Activated T-helper 17 cell treated with anti-CD3 and anti-CD28 coated beads, Interleukin-2, amount 50 U/mL, for 72 hours (primary cell): ENCODE measurements at places on chromosomes 7 and 10. TPM values are rescaled to one million over a fixed set of nuclear protein-coding genes. Genes with fewer than 3 reads are reported as not detected.
A peak's percentile ranks its signal among the peaks of the same experiment; 100 is the strongest.

DNA sequence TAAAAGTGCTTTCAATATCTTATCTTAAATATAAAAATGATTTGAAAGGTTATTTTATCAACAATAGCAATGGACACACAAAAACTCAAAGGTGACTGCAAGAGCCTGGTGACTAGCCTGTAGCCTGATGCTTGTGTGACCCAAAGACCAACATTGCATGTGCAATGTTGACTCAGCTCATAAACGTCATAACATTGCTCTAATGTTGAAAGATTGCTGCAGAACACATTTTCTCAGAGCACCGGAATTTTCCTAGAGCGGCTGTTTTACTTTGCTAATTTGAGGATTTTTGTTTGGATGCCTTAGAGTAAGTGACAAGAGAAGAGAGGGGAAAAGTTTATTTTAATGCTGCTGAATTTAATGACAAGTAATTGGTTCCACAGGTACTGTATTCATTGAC lies 107.1 kb downstream of the RAB18 start:
- ATAC-seq, result no peak

Gene MRC1
- total RNA-seq, result not detected

- ATAC-seq, result no peak
These were observed 52.5 kb downstream of the WNT2 start for GRCh38 chr7:117270371-117270770.

Gene COMTD1
- total RNA-seq, result 50.9 TPM

DNA sequence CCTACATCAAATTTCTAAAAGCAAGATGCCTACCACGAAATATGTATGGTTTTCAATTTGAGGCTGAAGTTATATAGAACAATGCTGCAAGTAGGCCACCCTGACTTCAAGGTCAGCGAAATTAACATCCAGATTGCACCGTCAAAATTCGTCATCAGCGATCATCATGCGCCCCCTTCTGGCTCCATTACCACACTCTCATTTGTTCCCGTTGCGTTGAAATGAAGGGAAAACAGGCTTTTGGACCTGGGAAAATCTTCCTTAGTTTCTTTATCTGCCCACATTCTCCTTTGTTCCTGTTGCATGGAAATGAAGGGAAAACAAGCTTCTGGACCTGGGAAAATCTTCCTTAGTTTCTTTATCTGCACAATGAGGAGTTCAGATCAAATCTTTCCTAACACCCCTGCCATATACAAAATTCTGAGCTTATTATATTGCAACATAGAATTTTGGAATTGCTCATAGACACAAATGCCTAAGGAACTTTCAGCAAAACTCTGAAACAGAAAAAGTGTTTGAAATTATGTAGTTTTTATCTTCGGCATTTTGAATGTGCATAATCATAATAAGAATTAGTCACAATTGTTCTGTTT lies 98.2 kb upstream of the PRKCQ start:
- peak; percentile 76 for ATAC-seq

DNA sequence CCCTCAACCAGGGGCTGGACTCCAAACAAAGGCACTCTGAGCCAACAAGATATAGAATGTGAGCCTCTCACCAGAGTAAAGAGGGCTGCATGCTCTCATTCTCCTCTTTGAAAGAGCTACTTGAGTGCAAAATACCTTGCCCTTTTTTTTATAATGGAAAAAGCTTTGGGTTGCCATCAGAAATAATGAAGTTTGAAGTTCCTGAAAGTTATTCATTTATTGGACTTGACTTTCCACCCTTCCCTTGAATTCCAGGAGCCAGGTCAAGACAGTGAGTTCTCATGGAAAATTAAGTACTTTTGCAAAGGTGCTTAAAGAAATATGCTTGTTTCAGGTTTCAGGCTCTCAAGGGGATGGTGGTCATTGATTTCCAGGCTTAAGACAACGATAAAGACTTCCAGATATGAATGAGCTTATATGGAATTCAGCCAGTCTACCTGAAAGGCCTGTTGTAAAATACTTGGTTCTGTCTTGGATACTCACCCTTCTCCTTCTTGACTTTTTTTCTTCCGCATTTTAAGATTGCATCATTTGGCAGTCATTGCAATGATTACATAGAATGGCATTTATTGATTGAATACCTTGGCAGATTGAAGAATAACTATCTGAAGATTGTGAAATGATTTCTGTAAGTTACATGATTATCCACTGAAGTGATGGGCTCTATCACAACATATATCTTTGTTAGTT lies 696.4 kb downstream of the INHBA start:
- no peak for ATAC-seq

- no peak for ATAC-seq
These were observed 8.7 kb downstream of the GPR146 start for GRCh38 chr7:1053002-1053411.

DNA sequence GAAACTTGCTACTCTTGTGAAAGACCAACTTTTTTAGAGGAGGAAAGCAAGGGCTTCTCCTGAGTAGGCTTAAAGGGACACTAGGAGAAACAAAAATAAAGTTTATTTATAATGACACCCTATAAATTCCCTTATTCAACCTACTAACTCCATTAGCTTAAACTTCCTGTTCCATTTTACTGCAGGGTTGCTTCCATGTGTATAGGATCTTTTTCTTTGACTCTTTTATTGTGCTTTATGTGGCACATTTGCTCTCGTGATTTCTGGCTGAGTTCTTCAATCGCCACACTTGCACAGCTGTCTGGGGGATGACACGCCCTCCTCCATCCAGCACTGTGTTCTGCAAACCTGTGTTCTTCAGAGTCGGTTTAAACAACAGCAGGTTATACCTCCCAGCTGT lies 225.7 kb upstream of the NPVF start:
- ATAC-seq, result no peak

GRCh38 chr10:88474884-88475844 lies 108.0 kb downstream of the RNLS start:
- no peak for ATAC-seq

DNA sequence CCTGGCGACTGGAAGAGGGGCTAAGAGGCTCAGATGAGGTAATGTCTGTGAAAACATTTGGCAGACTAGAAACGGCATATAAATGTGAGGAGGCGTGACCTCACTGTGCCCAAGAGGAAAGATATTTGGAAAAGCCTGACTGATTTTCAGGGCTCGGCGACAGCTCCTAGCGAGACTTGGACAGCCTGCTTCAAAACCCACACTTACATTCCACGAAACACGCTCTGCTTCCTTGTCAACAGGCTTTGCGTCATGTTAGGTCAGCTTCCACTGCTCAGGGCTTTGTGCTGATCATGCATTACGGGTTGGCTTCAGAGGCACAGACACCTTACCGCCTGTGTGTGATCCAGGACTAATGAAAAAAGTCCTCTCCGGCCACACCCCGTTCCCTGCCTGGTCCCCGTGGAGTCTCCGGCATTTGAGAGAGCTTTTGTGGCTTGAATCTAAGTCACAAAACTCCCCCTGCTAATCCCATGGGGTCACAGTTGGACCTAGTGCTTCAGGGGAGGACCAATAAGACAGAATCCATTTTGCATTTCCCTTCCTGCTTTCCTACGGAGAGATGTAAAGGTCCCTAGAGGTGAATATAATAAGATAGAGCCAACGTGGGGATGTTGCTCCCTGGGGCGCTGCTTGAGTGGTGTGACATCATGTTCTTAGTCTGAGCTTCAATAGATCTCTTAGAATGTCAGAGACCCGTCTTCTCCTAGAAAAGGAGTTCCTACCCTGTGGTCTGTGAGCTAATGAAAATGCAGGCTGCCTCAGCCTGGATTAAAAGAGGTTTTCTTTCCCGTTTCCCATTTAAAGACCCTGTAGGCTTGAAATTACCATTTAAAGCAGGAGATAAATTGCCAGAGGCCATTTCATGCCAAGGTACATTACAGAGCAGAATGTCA lies 25.5 kb downstream of the FGFBP3 start:
- ATAC-seq, result no peak

Gene ACBD7
- total RNA-seq, result 1.5 TPM

Gene SLC35B4
- total RNA-seq, result 11.9 TPM

DNA sequence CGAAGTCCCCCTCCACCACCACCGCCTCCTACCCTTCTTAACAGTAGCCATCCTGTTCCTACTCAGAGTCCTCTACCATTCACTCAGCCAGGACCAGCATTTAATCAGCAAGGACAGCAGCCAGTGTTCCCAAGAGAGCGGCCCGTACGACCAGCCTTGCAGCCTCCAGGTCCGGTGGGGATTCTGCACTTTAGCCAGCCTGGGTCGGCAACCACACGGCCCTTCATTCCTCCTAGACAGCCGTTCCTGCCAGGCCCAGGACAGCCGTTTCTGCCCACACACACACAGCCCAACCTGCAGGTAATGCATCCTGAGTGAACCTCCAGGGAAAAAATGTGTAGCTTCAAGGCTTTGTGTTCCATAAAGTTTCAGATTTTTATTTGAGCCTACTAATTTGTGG lies 74.2 kb downstream of the SHH start:
- ATAC-seq, result no peak

Gene PSPH
- total RNA-seq, result 8.3 TPM

DNA sequence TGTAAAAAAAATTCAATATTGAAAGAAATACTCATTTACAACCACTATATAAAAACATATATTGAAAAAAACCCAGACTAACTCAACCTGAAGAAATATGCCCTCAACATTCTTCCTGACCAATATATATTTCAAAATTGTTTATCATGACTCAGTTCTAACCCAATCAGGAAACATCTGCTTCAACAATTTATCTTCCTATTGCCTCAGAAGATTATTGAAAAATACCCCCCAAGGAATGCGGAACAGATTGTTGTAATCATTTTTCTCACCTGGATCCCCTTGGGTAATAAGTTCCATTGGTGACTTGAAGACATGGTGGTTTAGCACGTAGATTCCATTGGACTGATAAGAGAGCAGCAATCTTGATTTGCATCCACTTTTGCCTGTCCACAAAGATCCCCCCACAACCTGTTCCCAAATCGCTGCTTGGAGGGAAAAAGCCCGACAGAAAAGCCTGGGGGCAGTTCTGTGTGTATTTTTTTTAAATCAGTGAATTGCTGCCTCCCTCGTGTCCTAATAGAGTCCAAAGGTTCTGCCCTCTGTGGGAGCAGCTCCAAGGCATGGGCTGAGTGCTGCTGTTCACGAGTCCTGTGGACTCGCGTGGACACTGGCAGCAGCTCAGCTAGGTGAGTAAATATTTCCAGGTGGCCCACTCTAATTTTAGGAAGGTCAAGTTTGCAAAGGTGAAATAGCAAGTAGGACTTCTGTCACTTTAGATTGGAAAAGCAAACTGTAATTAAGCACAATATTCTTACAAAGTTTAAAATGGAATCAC lies 5.9 kb upstream of the INHBA start:
- no peak for ATAC-seq

DNA sequence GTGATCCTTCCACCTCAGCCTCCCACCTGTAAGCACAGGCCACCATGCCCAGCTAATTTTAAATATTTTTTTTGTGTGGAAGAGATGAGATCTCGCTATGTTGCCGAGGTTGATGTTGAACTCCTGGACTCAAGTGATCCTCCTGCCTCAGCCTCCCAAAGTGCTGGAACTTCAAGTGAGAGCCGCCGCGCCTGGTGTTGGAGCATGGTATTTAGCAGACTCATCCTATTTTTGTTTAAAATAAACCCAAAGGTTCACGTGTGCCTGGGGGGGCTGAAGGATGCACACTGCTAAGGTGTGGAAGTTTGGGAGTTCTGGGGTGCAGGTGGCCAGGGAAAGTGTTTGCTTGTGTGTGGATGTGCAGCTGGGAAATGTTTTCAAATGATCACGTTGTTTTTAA lies 18.1 kb downstream of the PDGFA start:
- ATAC-seq, result no peak

DNA sequence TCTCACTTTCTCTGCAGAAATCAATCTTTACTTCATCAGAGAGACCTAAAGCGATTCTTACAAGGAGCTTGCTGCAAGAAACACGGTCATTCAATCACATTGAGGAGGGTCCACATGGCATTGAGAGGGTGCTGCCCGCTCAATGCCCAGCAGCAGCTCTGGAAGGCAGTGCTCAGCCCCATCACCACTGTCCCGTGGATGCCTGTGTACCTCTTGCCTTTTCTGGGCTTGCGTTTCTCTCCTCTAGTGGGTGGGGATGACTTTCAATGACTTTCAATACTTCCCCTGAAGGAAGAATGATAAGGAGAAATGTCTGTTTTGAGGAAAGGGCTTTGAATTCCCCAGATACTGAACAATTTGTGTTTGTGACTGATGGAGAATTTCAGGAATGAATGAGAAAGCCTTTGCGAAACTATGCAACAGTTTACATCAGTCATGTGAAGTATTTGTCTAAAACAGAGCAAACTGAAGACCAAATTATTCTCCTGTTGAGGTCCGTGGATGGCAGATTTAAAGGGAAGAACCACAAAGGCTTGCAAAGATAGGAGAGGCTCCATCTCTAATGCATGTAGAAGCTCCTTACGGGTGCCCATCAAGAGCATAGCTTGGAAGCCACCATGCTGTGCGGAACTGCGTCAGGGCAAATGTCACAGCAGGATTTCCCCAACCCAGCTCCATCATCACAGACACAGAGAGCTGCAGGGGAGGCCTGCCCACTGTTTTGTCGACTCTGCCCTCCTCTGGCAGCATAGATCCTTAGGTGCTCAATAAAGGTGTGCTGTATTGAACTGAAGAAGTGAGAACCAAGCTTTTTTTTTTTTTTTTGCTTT lies 6.6 kb upstream of the ZNF22 start:
- no peak for ATAC-seq

DNA sequence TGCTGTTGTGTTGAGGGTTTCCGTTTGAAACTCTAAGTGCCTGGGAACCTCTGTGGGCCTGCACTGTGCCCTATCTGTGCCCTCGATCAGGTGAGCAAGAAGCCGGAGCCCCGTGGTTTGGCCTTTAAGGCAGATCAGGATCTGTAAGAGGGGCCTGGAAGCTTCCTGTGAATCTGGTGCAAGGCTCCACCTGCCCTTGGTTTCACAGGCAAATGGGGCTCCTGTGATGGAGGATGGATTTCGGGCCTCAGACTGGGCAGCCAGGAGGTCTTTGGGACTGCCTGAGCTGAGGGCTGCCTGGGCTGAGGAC lies 21.6 kb downstream of the SCART1 start:
- peak; percentile 86 for ATAC-seq

DNA sequence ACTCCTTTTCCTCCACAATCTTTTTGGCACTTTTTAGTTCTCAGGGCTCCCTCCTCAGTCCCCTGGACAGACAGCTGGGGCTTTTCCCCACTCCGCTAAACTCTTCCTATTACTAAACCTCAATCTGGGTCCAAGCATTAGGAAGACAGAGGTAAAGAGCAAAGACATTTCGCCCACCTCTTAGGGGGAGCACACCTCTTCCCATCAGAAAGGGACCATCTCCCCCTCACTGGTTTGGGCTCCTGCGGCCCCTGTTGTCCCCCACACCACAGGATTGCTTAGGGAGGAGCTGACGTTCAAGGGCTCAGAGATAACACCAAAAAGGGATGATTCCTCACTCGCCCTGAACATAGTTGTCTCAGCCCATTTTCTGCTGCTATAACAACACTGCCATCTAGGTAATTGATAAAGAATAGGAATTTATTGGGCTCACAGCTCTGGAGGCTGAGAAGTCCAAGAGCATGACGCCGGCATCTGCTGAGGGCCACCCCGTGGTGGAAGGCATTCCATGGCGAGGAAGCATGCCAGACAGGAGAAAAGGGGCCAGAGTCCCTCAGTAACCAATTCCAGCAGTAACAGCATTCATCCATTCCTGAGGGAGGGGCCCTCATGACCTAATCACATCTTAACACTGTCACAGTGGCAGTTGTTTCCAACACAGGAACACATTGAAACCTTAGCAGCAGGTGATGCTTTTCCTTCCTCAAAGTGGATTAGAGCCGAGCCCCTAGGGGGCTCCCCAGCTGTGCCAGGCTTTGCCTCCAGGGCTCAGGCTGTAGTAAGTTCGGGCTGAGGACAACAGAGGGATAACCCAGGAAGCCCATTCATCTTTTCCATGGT lies 209.6 kb downstream of the EBF3 start:
- no peak for ATAC-seq
